ENCODE measurements at places on chromosomes 12 and 14.

DNA sequence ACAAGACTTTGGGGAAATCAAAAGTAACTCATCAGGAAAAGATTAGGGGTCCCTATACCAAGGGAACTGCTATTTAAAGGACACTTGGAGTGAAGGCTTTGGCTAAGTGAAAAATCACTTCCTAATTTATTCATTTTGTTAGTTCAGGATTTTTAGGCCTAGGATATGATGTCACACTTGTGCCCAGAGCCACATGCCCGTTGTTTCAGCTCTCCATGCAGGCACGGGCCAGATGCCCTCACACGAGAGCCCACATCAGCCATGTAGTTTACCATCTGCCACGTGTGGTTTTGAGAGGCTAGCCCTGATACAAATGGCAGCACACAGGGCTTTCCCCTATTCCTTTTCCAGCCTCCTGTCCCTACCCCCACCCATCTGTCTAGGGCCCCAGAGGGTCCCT, 11.9 kb upstream of the LRP1-AS start:
- DNase-seq, result no peak

- DNase-seq, result no peak
Observed at GRCh38 chr14:21090194-21090939, 8.1 kb downstream of the ZNF219 start.

DNA sequence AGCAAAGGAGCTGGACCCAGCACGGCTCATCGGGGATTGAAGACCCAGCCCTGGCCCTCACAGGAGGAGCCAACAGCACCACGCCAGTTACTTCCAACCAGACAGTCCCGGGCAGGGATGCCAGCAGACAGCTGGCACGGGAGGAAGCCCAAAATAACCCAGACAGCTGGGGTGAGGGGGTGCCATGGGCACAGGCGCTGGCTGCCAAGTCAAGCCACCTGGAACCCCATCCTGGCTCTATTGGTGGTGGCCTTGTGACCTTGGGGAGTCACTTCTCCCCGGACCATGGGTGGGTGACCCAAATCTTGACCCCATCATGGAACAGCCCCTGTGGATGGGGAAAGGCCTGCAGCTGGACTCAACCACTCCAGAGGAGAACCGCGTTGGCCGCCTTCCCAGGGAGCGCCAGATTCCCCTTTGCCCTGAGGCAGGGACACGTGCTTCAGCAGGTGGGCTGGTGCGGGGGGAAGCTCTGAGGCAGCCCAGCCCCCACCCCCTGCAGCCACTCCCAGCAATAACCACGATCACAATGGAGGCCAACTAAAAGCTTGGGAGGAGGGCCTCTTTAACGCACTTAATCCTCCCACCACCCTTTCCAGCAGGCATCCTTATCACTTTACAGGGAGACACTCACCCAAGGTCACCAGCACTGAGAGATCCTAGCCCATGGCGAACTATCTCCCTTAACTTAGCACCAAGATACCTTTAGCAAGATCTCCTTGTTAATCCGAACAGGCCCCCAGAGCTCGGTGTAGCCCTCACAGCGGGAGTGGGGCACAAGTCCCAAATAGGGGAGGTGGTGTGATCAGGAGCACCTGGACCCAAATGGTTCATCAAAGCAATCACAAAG, 4.7 kb upstream of the RHOF start:
- DNase-seq, result no peak

- DNase-seq, result no peak
Observed at GRCh38 chr12:123167329-123167728, 16.4 kb upstream of the PITPNM2 start.

DNA sequence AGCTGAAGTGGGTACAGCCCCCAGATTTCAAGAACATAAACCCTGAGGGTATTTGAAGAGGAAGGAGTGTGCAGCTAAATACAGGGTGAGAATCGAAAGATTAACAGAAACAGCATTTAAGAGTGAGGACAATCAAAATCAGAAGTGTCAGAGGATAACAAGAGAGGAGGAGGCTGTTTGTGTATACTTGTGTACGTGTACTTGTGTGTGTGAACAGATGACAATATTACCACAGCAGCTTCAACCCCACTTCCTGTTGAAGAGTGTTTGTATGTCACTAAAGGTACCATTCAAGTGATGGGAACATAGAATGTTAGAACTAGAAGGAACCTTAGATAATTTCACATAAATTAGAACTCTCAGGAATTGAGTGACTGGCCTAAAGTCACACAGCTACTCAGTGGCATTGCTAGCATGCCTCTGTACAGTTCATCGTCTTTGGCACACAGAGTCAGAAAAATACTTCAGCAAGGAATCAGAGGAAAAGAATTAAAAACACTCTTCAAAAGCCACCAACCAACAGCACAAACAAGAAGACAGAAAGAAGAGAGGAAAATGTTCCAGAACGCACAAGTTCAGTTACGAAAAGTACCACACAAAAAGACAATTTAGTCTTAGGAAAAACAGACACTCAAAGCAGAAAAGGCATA, 164.3 kb upstream of the BCL2L14 start:
- DNase-seq, result peak; percentile 22

DNA sequence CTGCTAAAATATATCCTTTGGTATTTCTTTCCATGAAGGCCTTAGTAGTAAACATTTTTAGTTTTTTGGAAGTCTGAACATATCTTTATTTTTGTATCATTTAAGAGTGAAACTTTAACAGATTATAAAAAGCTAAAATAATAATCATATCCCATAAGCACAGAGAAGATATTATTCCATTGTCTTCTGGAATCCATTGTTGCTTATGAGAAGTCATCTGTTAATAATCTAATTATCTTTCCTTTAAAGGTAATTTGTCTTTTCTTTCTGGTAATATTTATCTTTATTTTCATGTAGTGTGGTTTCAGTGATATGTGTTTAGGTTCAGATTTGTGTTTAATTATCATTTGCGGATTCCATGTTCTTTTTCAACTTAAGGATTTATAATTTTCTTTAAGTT, 261.7 kb downstream of the MSRB3 start:
- no peak for DNase-seq

GRCh38 chr14:74906925-74907521, 16.0 kb downstream of the RPS6KL1 start:
- DNase-seq, result no peak

- no peak for DNase-seq
Observed at GRCh38 chr14:95140060-95140858, 17.1 kb downstream of the DICER1 start.

DNA sequence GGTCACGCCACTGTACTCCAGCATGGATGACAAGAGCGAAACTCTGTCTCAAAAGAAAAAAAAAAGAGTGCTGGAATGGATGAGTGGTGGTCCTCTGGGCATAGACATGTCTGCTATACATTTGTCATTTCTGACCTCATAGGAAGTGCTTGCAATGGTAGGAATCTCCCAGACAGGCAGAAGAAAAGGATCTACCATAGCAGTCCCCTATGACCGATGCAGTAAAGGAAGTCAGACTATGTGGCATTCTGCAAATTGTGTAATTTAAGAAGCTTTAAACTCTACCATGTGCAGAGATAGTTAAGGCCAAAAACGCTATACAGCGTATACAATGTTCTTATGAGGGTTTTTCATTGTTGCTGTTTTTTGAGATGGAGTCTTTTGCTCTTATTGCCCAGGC, 24.7 kb upstream of the RAP1B start:
- no peak for DNase-seq

- DNase-seq, result no peak
Observed at GRCh38 chr12:126741536-126742240, 1525.3 kb upstream of the TMEM132C start.

- peak; percentile 80 for DNase-seq
Observed at GRCh38 chr12:116434155-116435011, 124.8 kb upstream of the MAP1LC3B2 start.

- no peak for DNase-seq
Observed at GRCh38 chr14:53596853-53597525, 359.6 kb downstream of the BMP4 start.

- no peak for DNase-seq
Observed at GRCh38 chr12:122086116-122086515, 7.6 kb downstream of the MLXIP start.

- no peak for DNase-seq
Observed at GRCh38 chr12:103441437-103442181, 54.2 kb downstream of the C12orf42 start.

GRCh38 chr14:68137704-68138619, 318.4 kb downstream of the RAD51B start:
- peak; percentile 76 for DNase-seq

DNA sequence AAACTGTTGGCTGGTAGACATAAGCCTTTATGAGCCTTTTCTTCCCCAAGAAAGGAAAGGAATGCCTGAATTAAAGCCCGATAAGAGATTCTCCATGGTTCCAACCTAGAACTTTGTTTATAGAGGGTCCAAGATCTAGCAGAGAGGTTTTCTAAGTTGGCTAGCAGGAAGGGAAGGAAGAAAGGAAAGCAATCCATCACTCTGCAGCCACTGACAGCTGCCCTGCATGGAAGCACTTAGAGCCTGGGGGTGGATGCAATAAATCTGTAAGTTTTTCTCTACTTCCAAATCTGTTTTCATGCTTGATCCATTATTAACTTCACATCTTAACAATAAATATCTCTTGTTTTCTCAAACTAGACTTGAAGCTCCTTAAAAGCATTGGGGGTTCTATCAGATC, 224.4 kb downstream of the KSR2 start:
- DNase-seq, result no peak

- no peak for DNase-seq
Observed at GRCh38 chr14:36617824-36618223, 35.4 kb upstream of the NKX2-8 start.

GRCh38 chr12:24109381-24110039, 160.0 kb upstream of the SOX5 start:
- no peak for DNase-seq

- no peak for DNase-seq
Observed at GRCh38 chr12:123075646-123076171, 75.2 kb downstream of the PITPNM2 start.

DNA sequence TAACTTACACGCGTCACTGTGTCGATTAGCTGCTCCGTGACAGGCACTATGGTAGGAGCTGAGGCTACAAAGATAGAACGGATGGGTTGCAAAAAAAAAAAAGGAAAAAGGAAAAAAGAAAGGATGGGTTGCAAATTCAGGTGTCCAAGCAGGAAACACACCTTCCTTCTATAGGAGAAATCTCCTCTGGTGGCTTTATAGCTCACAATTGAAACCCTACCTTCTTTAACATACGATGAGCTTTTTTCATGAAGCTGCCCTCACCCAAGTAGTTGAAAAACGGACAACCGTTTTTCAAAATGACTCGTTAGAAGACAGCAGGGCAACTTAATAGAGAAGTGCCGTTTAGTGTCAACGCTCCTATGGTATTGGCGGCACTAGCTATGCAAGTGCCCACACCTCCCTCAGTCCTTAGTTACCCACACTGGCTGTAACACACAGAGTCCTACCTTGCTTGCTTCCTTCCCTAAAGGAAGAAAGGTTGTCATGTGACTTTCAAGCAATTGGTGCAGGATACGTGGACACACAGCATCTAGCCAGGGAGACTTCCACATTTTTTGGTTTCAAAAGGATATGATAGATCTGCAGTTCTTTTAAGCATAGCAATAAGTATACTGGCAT, 682 bp upstream of the TRIP11 start:
- no peak for DNase-seq

GRCh38 chr14:55699131-55700057, 119.4 kb downstream of the KTN1 start:
- no peak for DNase-seq

- no peak for DNase-seq
Observed at GRCh38 chr14:85856430-85856829, 326.5 kb downstream of the FLRT2 start.

DNA sequence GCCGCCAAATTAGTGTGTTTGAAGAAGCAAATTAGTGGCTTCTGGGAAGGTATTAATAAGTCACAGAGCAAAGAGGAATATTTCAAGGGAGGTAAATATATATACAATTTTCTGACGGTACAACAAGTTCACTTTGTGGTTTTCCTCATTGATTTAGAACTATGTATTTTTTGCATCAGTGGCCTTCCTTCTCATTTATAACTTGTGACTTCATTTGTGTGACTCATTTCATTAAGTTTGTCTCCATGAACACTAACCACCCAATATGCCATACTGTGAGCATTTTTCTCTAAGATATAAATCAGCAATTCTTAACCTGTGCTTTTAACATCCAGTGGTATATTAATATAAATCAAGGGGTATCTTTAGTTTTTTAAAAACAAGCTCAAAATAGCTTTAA, 29.3 kb upstream of the ARHGAP5 start:
- no peak for DNase-seq

- DNase-seq, result peak; percentile 53
Observed at GRCh38 chr12:50314636-50315312, 31.5 kb upstream of the LIMA1 start.

DNA sequence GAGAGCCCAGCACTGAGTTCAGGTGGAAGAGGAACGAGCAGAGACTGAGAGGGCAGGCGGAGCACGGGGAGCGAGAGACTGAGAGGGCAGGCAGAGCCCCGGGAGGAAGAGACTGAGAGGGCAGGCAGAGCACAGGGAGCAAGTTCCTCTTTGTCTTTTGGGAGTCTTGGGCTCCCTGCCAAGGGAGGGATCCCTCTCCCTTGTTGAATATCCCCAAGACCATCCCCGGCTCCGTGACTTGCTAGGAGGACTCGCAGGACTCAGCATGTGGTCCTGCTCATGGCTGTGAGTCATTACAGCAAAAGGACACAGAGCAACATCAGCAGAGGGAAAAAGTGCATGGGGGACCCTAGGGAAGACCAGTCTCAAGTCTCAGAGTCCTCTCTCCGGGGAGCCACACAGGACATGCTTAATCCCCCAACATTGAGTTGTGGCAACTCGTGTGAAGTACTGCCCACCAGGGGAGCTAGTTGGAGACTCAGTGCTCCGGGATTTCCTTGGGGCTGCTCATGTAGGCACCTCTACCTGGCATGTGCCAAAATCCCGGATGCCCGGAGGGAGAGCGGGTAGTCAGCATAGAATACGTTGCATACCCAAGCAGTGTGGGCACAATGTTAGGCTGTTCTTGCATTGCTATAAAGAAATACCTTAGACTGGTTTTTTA, 81.0 kb downstream of the CCDC92 start:
- DNase-seq, result no peak

DNA sequence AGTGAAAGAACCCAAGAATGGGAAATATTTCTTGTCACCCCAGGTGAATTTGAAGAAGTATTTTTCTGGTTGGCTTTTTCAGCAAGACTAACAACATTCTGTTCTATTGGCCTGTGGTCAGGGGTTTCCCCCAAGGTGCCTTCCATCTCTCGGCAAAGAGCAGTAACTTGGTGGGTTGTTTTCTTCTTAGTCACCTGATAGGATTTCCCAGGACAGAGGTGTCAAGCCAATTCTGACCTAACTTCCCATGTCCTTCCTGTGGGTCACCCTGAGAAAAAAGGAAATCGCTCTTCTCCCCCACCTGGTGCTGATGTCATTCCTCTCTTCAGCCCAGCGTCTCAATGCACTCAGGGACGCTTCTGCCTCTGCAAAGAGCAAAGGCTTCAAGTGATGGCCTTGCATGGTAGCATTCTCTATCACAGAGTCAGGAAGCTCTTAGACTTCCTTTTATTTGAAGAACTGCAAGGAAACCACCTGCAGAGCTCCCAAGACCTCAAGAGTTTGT, 16.1 kb upstream of the IFNG start:
- DNase-seq, result no peak

DNA sequence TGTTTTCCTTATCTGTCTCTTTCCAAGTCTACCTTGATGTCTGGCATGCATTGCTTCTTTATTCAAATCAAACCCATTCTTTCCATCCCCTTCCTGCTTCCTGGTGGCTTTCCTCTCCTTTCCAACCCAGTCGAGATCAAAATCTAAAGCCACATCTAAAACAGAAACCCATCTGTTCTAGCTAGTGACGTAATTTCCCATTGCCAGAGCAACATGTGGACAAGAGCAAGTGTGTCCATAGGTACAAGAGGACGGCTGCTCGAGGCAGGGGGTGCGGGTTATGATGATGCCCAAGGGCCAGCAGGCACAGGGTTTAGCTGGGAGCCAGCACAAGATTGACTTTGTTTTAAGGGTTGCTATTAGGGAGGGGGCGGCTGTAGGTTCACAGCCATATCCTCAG, 7.0 kb downstream of the KRT80 start:
- no peak for DNase-seq
